ENCODE measurements at places on chromosomes 13 and 19.

DNA sequence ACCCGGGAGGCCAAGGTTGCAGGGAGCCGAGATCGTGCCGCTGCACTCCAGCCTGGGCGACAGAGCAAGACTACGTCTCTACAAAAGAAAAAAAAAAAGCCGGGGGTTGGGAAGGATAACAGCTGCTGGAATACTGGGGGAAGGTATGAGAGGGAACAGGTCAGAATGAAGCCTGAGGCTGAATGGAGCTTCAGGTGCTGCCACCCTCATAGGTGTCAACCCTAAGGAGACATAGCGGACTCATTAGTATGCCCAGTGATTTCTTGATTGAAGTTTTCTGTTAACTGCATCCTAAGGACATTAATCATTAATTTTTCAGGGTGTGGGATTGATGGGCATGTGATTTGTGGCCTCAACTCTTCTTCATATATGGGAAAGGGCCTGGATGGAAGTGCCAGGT lies 6.0 kb downstream of the SMARCA4 start:
- DNase-seq, result no peak

GRCh38 chr19:10692673-10693264 lies 8.5 kb upstream of the QTRT1 start:
- DNase-seq, result no peak

DNA sequence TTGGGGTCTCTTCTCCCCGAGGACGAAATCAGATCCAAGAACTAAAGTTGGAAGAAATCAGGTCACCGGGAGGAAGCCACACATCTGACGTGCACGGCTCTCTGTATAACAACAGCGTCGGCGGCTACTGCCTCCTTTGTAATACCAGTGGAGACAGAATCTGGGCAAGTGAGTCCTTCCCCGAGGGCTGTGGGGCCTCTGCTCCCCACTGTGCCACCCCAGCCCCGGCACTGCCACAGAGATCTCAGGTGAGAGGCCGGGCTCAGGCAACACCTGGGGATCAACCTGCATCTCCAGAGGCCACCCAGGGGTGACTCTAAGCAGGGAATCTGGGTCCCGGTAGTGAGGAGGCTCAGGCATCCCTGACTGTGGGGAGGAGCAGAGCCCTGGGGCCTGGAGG lies 33.7 kb upstream of the C13orf46 start:
- no peak for DNase-seq

DNA sequence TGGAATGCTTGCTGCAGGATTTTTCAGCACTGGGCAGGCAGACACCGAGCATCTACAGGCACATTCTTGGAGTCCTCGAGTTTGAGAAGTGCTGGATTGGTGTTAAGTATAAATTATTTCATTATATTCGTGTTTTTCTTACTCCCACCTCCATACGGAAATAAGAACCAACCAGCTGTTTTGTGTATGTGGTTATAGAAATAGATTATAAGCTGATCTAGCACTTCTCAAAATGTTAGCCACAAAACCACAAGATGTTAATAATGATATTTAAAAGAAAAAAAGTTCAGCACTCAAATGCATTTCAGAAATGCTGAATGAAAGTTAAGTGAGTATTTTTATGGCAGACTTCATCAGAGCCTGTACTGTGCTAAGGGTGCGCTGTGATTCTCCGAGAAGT lies 24.0 kb upstream of the TEX29 start:
- no peak for DNase-seq

- DNase-seq, result no peak
These were observed 135.0 kb downstream of the DLEU7 start for GRCh38 chr13:50708461-50708860.

- DNase-seq, result peak; percentile 42
These were observed 10.7 kb downstream of the ABHD8 start for GRCh38 chr19:17292301-17293074.

DNA sequence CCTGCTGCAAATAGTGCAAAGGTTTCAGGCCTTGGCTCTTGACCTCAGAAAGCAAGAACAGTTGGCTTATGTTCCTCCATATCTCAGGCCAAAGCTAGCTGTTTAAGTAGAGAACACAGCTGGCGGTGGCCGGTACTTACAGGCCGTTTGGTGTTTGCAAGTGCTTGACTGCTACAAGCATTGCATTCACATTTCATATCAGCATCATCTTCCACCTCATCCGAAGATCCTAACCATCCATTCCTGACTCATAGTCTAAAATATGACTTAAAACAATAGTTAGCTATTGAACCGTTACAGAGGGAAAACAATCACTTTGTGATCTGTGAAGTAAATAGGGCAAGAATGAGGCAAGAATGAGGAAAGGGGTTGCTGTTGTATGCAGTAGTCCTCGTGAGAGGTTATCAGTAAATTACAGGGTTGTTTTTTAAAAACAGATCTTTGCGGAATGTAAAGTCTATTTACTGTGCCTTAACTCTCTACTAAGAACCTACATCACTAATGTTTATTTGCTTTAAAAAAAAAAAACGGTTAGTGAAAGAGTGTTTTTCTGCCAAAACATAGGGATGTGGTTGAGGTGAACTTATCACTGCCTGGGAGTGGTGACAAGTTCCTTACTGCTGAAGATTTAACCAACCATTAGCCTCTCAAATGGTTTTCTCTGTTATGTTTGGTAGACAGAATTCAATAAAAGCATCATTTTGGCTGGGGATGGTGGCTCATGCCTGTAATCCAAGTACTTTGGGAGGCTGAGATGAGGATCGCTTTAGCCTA lies 21.6 kb upstream of the WDR88 start:
- no peak for DNase-seq

DNA sequence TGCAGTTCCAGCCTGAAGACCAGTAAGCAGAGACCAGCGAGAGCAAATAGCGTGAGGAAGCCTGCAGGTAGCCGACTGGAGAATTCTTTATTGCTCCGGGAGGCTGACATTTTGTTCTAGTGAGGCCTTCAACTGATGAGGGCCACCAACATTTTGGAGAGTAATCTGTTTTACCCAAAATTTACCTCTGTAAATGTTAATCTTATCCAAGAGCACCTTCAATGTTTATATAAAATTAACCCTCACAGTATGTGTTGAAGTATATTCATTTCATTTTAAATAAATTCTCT lies 546.4 kb upstream of the SLITRK5 start:
- no peak for DNase-seq
